ENCODE measurements at places on chromosomes 6 and 20. TPM values are rescaled to one million over a fixed set of nuclear protein-coding genes. Genes with fewer than 3 reads are reported as not detected.
A peak's percentile ranks its signal among the peaks of the same experiment; 100 is the strongest.

DNA sequence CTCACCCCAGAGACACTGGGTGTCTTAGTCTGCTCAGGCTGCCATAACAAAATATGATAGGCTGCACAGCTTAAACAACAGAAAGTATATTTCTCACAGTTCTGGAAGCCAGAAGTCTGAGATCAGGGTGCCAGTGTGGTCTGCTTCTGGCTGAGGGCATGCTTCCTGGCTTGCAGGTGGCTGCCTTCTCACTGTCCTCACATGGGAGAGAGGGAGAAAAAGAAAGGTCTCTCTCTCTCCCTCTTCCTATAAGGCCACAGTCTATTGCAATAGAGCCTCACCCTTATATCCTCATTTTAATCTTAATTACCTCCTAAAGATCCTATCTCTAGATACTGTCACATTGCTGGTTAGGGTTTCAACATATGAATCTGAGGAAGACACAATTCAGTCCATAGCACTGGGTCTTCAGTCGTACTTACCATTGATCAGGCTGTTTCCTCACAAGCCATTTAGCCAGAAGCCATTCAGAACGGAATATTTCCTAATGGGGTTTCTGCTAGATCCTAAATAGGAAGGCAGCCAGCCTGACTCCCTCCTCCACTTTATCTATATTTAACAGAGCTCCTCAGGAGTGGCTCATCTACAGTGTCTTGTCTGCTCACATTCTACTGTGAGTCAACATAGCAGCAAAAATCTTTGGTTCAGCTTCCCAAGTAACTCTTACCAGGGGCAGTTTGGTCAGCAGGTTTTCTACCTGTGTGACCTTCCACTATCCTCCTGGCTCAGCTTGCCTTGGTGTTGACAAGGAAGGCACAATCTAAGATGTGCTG, 42.2 kb downstream of the CD164 start:
- no peak for DNase-seq

DNA sequence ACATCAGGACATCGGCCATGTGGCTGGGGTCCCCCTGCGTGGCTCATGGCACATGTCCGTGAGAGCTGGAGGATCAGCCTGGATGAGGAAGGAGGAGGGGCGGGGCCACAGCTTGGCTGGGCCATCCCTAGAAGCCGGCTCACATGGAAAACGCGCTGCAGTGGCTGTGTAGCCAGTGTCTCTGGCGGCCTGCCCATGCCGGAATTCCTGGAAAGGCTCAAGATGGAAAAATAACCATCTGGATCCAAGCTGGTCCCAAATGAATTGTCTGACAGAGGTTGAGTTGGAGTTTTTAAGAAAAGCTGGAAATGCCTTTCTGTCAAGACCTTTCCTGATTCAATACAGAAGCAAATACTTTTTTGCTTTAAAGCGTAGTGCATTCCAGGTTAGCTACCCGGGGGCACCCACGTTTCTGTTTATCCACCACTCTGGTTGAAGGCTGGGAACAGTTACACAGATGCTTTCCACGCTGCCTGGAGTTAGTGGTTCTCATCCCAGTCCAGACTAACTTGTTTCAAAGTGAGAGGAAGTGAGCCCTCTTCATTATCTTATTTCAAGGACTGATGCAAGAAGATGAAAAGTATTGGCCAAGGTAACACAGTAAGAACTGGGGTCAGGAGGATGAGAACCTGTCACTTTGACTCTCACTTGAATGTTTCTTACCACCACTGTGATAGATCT, 99.0 kb downstream of the GMPR start:
- peak; percentile 49 for DNase-seq

SIRPB2 gene
- not detected for total RNA-seq

IP6K3 gene
- not detected for total RNA-seq

ELOVL2 gene
- 14.1 TPM for total RNA-seq
